Globus pallidus (tissue), 1 donor: ENCODE measurements at places on chromosomes 12 and 14.

DNA sequence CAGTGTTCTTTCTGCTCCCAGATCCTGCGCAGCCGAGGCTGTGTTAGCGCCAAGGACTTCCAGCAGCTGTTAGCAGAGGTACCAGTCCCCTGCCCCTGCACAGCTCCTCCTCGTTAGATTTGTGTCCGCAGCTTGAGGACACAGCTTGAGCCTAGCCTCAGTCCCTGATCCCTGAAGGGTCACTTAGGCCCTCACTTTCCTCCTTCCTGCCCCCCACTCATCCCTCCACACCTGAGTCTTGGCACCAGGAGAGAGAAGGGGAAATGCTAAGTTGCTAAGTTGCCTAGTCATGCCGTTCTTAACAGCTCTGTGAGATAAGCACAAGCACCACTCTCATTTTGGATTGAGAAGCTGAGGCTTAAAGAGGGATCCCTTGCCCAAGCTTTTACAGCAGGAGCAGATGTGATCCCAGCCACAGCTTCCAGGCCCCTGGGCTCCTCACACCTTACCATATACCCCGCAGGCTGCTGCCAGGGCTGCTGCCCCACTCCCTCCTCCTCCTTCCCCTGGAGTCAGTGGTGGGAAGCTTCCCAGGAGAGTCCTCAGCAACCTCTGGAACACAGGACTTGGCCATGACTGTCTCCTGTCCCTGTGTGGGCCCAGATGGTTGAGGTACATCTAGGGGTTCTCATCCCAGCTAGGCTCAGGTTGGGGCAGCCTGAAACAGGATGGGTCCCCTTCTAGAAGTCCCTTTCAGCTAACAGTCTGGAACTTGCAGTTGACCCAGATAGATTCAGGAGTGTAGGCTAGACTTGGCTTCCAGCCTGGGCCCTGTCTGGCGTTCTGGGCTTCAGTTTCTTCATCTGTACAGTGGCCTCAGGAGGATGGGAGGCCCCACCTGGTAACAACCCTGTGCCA is 975 bp downstream of the OGFOD2 start:
- no peak for DNase-seq

- no peak for DNase-seq
These were observed 63.3 kb downstream of the ACSS3 start for GRCh38 chr12:81141217-81141616.

- DNase-seq = no peak
These were observed 1.6 kb upstream of the TAS2R30 start for GRCh38 chr12:11136075-11136474.

DNA sequence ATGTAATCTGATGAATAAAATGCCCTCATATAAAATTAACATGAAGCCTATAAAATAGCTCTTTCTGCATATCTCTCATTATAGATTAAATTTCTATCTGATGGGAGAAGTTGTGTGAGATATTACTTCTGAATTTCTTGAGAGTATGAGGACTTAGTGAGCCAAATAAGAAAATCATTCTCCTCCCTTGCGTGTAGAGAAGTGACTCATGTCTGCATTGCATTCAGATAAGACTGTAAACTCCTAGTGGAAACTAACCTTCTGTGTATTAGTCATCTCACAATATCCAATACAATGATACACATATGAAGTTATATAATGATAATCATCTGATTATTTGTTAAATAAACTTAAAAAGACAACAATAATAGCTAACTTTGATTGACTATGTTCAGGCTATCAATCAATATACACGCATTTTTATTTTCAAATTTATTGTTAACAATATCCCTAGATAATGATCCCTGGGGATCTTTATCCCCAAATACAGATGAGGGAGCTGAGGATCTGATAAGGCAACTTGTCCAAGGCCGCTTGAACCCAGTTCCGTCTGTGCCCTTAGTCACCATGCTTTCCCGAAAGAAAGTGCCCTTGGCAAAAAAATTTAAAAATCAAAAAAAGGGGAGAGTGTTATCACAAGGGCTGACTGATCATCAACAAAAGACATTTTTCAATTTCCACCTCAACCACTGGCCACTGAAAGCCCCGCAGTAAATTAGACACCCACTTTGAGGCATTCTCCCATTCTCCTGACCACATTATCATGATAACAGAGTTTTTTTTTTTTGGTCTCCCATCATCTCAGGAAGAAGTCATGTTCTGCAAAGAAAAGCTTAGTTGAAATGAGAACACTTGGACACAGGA is 189.2 kb upstream of the RASSF8 start:
- no peak for DNase-seq

DNA sequence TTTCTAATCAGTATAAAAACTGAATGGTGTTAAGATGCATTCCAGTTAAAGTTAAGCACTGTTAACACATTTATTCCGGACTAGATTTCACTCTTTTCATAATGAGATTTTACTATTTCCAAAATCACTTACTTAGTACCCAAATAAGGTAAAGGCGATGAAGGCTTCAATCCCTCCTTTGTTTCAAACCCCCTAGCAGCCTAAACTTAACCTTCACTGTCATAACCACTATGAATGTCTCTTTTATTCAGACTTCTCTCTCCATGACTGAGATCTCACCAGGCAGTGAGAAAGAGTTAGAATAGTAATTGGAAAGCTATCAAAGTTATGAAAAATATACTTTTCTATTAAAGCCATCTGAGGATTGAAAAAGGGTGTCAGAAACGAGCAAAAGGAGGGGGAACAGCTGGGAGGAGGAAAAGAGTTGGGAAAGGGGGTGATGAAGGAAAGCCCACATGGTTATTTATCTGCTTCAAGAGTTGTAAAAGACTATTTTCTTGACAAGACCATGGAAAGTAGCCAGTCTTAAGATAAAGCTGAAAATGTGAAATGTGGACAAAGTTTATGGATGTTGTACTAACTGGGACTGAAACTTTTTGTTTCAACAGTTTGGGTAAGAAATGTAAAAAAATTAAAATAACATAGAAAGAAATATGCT is 11.7 kb downstream of the EPS8 start:
- DNase-seq = no peak

DNA sequence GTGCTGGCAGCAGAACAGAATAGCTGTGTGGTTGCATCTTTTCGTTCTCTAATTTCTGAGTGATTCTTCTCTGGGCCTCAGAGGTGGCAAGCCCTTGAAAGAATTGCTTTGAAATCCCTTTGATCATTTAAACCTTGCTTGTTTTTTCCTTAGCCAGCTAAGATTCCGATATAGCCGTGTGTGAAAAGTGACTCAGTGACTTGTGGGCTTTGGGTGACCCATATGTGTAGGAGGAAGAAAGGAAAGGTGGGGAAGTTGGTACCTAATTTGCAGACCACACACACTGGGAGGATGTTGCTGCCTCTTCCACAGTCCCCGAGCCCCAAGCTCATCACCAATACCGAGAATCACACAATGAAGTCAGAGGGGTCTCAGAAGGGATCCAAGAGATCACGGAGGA is 18.8 kb downstream of the SLC24A4 start:
- no peak for DNase-seq

- DNase-seq = no peak
These were observed 7.9 kb downstream of the TRIM9 start for GRCh38 chr14:51087031-51087441.

DNA sequence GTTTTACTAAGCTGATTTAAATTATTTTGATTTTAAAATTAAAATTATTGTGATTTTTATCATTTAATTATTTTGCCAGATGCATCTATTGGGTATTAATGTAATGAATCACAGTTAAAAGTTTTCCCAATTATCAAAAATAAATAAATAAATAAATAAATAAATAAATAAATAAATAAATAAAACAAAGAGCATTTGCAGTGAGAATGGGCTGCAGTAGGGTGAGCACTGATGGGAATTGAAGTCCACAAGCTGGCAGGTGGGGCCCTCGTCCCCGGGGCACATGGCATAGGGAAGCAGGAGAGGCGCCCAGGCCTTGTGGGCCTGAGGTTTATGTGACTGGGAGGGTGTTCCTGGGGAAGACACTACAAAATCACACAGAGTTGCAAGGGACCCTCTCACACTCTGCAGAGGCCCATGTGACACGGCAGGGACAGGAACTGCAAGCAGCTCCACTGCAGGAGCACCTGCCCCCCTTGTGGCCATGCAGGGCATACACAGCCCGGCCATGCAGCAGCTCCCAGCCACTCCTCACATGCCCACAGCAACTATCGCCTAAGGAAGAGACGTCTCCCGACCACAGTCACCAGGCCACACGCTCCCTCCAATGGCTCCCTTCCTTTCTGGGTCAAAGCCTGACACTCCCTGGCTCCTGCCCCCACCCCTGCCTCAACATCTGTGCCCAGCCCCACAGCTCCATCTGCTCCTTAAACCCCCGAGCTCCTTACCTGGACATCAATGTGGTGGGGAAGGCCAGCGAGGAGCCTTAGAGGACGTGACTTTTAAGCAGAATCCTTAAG is 256.3 kb upstream of the SFSWAP start:
- peak; percentile 9 for DNase-seq
